ENCODE measurements at places on chromosomes 5 and 9.
A peak's percentile ranks its signal among the peaks of the same experiment; 100 is the strongest.

DNA sequence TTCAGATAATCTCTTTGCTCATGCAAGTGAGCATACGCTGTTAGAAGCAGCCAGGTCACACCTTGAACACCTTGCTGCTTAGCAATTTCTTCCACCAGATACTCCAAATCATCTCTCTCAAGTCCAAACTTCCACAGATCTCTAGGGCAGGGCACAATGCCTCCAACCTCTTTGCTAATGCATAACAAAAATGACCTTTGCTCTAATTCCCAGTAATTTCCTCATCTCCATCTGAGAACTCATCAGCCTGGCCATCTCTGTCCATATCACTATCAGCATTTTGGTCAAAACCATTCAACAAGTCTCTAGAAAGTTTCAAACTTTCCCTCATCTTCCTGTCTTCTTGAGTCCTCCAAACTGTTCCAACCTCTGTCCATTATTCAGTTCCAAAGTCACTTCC, 139.3 kb upstream of the NR4A3 start:
- DNase-seq, result no peak

- DNase-seq, result no peak
Measured at GRCh38 chr9:107176436-107177151, 106.5 kb upstream of the RAD23B start.

GRCh38 chr5:61327760-61328753, 4.0 kb upstream of the ZSWIM6 start:
- peak; percentile 10 for DNase-seq

DNA sequence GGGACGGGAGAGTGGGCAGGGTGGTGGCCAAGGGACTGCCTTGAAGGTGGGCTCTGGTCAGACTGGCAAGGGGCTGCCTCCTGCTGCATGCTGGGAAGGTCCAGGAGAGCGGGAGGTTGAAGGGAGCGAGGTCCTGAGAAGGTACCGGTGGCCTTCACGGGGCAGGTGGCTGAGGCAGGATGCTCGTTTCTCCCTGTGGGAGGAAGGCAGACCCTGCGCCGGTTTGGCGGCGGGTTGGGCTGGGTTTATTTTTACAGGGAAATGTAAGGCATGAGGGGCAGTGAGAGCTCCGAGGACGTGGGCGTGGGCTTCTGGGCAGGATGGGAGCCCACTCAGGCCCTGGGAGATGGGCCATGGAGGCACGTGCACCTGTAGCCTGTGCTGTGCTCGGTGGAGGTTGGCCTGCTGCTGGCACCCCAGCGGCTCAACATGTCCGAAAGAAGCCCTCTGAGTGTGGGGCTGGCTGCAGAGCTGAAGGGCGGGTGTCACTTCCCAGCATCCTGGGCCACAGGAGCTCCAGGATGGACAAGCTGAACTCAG, 27.3 kb downstream of the IER5L start:
- DNase-seq, result no peak

DNA sequence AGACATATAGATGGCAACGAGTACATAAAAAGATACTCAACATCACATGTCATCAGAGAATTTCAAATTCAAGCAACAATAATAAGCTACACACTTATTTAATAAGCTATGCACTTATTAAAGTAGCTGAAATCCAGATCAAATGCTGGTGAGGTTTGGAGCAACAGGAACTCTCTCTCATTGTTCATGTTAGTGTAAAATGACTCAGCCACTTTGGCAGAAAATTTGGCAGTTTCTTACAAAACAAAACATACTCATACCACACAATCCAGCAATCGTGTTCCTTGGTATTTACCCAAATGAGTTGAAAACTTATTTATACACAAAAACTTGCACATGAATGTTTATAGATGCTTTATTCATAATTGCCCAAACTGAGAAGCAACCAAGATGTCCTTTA, 131.5 kb upstream of the NFIL3 start:
- DNase-seq, result no peak

- DNase-seq, result no peak
Measured at GRCh38 chr9:130343445-130343918, 77.9 kb downstream of the HMCN2 start.

GRCh38 chr5:54518146-54518817, 723 bp downstream of the SNX18 start:
- peak; percentile 65 for DNase-seq

GRCh38 chr9:90526386-90526785, 116.2 kb downstream of the DIRAS2 start:
- DNase-seq, result no peak

DNA sequence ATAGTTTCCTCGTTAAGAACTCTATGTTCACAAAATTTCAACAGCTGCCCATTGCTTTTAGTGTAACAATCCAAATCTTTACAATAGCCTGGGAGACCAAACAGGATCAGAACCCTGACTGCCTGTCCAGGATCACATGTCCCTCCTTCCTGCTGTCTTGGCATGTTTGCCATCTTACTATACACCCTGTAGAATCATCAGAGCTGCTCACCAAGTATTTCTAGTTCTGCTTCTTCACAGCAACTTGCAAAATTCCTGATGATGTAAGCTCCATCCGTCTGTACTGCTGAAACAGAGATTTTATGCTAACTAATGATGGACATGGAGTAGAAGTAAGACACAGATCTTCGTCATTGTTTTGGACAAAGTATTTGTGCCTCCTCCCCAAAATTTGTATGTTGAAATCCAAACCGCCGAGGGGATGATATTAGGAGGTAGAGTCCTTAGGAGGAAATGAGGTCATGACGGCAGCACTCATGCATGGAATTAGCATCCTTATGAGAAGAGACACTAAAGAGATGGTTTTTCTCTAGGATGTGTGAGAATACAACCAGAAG, 464.9 kb upstream of the BRINP1 start:
- DNase-seq, result no peak

GRCh38 chr9:69671879-69672595, at the start of gene APBA1:
TSS of gene APBA1 (minus strand) at chr9:69672371.
- peak; percentile 55 for DNase-seq

- DNase-seq, result no peak
Measured at GRCh38 chr5:8660133-8660893, 791.4 kb downstream of the MTRR start.

DNA sequence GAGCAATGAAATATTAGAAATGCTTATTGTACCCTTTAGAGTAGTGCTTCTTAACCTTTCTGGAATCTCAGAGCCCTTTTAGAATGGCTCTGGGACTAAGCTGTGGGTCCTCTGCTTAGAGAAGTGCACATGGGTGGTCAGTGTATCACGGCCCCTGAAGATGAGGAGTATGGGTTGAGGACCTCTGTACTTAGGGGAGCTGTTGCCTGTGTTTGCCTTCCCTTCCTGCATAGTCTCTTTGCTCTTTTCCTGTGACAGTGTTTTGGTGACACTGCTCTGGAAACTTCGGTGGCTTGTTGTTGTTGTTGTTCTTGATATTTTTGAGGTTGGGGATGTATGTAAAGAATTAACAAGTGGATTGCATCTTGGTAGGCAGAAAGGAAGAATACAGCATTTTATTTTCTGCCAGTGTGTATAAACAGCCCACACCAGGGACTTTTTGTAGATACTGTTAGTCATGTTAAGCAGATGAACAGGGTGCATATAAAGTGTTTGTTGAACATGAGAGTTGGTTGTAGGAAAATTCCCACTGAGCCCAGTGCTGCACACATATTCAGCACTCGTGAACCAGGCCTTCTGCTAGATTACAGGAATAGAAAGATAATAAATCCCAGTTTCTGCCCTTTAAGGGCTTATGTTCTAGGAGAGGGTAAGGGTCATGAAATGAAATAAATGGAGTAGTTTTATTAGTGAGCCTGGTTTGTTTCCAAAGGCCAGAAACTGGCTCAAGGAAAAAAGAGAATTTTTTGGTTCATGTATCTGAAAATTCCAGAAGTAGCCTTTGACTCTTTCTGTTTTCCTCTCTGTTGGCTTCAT, 199.7 kb downstream of the ARHGAP26 start:
- DNase-seq, result no peak

DNA sequence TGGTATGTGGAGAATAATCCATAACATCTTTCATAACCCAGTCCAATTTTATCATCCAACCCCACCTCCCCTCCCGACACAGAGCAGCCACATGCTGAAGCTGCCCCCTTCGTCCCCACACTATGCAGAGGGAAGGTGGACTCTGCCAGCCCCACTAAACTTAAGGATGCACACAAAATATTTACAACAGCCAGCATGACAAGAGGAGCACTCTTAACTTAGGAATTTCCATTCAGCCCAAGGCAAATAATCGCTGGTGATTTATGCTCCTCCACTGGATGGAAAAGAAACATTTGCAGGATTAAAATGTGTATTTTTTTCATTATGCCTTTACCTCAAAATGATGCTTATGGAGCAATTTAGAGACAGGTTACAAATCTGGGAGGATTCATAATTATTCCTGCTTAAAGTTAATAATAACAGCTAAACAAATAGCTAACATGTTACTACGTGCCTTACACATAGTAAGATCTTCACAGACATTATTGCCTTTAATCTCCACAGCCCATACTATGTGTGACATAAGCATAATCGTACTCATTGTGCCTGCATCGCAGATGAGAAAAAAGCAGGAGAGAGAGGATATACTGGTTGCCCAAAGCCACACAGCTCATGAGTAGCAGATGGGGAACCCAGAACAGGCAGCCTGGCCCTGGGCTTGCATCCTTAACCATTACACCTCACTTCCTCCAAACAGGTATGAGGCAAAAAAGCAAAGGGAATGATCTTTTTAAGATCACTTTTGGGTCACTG, 92.6 kb downstream of the GLIS3 start:
- DNase-seq, result no peak

DNA sequence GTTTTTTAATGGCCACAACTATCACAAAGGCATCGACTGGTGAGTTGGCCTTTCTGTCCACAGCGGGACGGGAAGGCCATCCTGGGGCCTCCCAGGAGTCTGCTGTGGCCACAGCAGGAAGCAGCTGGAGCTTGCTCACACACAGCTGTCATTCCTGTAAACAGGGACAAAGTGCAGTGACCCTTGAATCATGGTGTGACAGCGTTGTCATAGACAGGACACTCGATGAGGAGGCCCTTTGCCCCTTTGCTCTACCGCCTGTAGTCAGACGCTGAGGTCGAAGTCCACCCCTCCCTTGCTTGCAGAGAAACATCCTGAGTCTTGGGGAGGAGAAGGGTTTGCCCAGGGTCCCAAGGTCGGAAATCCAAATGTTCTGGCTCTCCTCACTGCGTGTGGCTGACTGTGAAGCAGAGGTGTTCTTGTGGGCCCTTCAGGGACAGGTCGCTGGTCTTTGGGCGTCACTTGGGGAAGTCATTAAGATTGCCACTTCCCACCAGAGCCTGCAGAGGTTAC, 35.1 kb downstream of the NDST1 start:
- no peak for DNase-seq

- no peak for DNase-seq
Measured at GRCh38 chr5:81805086-81805485, 54.2 kb upstream of the SSBP2 start.

- DNase-seq, result no peak
Measured at GRCh38 chr9:96140296-96141127, 161.5 kb downstream of the HSD17B3 start.

GRCh38 chr5:103744159-103744558, 181.6 kb upstream of the NUDT12 start:
- DNase-seq, result no peak

DNA sequence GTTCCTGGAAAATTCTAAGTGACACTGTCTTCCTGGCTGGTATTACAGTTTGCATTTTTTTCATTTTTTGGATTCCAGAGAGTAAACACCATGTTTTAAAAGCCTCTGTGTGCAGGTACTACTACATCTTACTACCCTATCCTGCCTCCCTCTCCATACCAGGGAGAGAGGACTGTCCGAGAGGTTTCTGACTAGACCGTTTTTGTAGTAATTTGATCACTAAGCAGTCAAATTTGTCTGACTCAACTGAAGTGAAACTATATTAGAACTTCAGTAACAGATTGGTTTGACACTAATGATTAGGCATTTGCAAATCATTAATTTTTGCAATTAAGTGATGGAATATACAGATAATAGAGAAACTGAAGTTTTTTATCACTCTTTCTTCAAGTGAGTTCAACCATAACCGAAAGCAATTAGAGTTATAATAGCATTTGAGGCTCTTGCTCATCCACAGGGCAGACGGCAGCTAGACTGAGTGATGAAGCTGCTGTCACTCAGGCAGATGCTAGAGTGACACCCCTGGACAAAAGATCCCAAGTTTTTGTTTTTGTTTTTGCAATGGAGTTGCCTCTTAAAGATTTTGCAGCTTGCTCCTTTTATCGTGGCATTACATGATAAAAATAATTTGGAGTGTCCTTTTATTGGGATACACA, 44.3 kb downstream of the SMARCA2 start:
- DNase-seq, result no peak

- DNase-seq, result no peak
Measured at GRCh38 chr5:135713161-135713915, 121.1 kb upstream of the SLC25A48 start.

DNA sequence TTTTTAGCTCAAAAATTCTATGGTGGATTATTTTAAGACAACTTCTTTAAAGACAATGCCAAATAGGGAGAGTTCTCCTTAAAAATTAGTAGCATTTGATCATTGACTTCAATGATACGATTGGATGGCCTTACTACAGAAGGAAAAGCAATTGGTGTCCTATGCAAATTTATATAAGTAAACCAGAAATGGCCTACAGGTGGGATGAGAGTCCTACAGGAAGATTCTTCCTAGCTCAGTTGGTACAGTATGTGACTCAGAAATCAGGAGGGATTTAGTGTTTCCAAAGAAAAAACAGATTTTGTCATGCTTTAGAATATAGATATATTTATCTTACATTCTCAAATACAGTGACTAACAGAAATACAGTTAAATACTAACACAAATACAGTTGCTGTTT, 6.5 kb downstream of the ANKRA2 start:
- peak; percentile 5 for DNase-seq

- peak; percentile 85 for DNase-seq
Measured at GRCh38 chr9:127899128-127899943, at the start of gene ST6GALNAC6. TSS of gene ST6GALNAC6 (minus strand) at chr9:127899603. CDS start at chr9:127897981, 1,622 bp downstream.

DNA sequence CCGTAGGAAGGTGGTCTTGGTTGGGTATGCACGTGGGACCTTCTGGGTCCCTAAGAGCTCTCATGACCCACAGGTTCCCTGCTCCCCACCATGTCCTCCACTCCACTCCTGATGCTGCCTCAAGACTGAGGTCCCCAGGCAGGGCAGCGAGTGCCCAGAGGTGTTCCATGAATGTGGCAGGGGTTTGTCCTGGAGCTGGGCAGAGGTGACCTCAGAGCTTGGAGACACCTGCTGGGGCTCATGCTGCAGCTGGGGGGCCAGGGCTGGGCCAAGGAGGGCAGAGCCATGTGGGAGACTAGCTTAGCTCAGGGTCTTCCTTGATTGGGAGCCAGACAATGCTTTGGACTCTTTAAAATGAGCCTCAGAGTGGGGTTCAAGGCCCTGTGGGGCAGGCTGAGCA, 74.0 kb upstream of the PITX1 start:
- DNase-seq, result no peak

GRCh38 chr5:109849478-109850088, 159.9 kb downstream of the MAN2A1 start:
- DNase-seq, result no peak

DNA sequence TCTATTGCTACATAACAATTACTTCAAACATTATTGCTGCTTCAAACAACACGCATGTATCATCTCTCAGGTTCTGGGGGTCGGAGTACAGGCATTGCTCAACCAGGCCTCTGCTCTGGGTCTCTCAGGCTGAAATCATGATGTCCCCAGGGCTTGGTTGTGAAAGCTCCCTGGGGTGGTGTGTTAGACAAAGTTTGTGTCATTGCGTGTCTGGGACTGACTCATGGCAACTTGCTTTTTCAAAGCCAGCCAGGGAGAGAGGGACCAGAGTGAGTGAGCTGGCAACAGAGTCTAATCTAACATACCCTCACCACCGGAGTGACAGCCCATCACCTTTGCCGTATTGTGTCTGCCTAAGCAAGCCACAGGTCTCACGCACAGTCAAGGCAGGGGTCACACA, 259.2 kb upstream of the NFIL3 start:
- DNase-seq, result no peak

Data from erythroblast (primary cell).